NCI-H82 (cell line): ENCODE measurements at places on chromosomes 1 and 21.

- no peak for DNase-seq
Observed at GRCh38 chr1:201489643-201490261, 17.2 kb downstream of the CSRP1 start.

DNA sequence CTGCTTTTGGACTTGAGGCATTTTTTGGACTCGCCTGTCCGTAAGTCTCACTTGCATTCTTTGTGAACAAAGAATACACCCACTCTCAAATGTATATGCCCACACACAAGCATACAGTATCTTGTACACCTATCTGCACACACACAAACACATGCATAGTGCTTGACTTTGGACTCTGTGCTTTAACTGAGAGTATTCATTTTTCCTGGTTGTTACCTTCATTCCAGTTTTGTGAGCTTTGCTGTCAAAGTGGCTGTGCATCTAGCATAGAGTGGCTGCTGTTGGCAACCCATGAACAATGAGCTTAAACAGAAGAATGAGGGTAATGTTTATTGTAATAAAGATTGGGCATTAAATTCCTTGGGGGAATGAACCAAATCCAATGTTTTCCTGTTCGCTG is 199.0 kb downstream of the PDE4B start:
- no peak for DNase-seq

DNA sequence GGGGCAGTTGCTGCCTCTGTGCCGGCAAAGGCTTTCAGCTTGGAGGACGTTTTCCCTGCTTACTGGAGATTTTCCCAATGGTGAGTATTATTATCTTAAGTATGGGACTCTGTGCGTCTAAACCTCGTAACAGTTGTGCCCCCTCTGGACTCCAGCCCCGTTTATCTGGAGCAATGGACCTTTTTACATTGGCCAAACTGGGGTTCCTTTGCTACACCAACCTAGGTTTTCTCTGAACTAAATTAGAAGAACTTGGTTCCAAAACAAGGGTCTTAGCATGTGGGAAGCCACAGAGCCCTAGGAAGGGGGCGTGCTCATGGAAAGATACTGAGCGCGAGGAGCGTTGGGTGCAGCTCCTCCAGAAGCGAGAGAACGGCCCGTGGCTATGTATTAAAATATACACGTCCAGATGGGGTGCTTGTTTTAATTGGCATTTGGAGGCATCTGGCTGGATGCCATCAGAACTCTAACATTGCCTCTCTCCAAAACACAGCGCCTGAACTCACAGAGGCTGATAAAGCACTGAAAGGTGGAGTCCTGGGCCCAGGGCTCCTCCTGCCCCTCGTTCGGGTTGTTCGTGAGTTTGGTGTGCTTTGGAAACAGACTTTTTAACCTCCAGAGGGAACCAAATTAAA is 28.4 kb downstream of the POFUT2 start:
- peak; percentile 24 for DNase-seq

- DNase-seq = no peak
Observed at GRCh38 chr1:18128298-18128697, 20.7 kb downstream of the IGSF21 start.

GRCh38 chr1:61439234-61439633 is 285.7 kb downstream of the TM2D1 start:
- peak; percentile 34 for DNase-seq

DNA sequence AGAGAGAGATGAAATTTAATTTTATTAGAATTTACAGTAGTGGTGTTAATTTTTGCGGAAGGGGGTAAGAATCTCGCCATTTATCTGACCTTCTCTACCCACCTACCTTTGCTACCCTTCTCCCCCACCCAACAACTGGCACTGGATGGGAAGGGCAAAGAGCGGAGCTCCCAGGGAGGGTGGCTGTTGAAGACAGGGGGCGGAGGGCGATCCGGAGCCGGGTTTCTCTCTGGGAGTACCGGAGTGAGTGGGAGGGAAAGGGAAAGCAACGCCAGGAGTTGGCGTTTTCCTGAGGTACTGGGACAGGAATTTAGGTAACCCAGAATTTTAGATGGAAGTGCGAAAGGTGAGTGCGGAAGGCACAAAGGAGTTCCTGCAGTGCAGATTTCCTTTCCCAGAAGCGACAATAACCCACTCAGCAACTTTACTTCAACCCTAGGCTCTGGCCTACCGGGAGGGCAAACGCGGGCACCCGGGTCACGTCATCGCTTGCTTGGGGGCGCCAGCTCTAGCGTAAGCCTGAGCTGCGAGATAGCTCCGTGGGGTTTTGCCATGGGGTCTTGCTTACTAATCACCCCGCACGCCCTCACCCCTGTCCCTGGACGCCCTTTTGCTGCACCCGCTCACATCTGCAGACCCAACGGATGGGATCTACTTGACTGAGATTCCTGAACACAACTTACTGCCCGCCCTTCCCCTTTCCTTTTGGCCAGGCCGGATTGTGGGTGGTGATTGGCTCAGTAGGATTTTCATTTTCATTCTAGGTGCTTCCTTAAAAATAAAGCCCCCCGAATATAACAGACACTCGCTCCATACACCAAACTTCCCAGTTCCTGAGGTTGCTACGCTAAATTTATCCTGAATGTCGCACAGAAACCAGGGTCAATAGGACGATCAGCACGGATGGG is 413.0 kb upstream of the ESRRG start:
- DNase-seq = no peak

DNA sequence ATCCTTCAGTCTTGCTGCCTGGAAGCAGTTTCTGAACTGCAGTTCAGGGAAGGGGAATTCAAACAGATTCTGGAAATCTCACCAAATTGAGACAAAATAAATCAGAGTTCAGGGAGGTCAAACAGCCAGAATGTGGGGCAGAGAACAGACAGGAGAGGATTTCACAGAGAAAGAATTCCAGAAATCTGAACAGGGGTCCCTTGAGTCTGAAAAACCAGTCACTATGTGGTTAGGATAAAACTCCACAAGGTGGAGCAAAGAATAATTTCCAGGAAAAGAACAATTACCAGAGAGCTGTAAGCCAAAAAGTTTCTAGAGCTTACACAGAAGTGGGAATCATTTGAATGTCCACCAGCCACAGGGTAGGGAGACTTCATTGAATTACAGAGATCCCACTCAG is 84.7 kb downstream of the URB2 start:
- no peak for DNase-seq

DNA sequence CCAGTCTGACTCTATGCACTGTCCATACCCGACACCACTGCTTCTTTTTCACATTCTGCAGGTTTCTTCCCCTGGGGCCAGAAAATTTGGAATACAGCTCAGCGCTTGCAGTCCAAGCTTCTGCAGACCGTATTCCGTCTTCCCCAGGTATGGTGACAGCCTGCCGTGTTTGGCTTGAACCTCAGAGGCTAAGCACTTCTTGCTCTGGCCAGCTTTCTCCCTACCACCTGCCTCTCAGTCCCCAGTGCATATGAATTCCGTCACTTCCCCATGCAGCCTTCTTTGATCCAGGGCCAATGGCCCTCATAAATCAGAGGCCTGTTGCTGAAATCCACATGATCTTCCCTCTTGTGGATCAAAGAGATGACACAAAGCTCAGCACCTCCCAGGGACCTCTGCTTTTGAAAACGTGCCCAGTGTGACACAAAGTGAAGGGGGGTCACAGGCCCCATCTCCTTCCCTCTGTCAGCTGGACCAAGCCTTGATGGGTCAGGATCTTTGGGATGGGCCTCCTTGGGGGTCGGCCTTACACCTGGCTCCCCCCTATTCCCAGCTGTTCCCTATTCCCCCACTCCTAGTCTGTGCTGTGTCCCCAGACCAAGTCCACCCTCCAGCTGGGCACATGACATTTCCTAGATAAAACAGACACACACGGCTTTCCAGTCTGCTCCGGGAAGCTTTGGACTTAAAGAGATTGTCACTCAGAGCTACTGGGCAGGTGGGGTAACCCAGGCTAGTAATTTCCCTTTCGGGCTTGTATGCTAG is 66.6 kb downstream of the HMGB4 start:
- DNase-seq = no peak

- DNase-seq = no peak
Observed at GRCh38 chr1:176752505-176752904, 289.5 kb downstream of the PAPPA2 start.

GRCh38 chr21:22791986-22792560 is 1793.9 kb downstream of the NCAM2 start:
- peak; percentile 77 for DNase-seq

- peak; percentile 92 for DNase-seq
Observed at GRCh38 chr1:158007667-158008386, 14.4 kb downstream of the KIRREL1 start.

DNA sequence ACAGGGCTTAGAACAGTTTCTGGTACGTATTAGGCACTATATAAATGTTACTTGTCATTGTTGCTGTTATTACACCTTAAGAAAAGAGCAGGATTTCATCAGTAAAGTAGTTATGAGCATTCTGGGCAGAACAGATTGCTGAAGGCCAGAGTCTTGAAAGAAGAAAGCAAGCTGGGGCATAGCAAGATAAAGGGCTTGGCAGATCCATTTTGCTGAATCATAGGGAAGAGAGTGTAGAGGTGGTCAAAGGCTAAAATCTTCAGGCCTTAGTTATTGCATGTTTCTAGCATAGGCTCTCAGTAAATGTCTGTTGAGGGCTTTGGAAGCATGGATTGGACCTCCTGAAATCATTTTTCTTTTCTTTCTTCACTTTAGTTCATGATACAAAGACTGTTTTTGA is 67.5 kb downstream of the PLA2G4A start:
- DNase-seq = no peak
